Motor neuron (in vitro differentiated cells): ENCODE measurements at places on chromosomes 5 and 9. TPM values are rescaled to one million over a fixed set of nuclear protein-coding genes. Genes with fewer than 3 reads are reported as not detected.

LCN15 gene
- total RNA-seq, result not detected in 2 replicates

ITK gene
- total RNA-seq, result 1.6 and 1.9 TPM in 2 replicates

RLN2 gene
- not detected in 2 replicates for total RNA-seq

IFNB1 gene
- total RNA-seq, result 0.41 TPM in 1 of 2 replicates, not detected in the other

KYAT1 gene
- 7.1 and 7.2 TPM in 2 replicates for total RNA-seq

QRFP gene
- total RNA-seq, result 2.4 and 3.0 TPM in 2 replicates

FOXD4L5 gene
- 0.27 and 0.33 TPM in 2 replicates for total RNA-seq

NUTM2G gene
- 0.55 and 1.2 TPM in 2 replicates for total RNA-seq

CFAP77 gene
- total RNA-seq, result 0.19 and 0.38 TPM in 2 replicates

PIP5K1B gene
- 0.38 and 0.63 TPM in 2 replicates for total RNA-seq

NNT gene
- 65.6 and 92.0 TPM in 2 replicates for total RNA-seq

FBLL1 gene
- 4.1 and 4.7 TPM in 2 replicates for total RNA-seq

TMEM171 gene
- total RNA-seq, result 7.4 and 8.0 TPM in 2 replicates

TRPM3 gene
- 1.9 and 2.2 TPM in 2 replicates for total RNA-seq

CCL28 gene
- total RNA-seq, result not detected in 2 replicates

BAAT gene
- 0.15 and 0.27 TPM in 2 replicates for total RNA-seq

BARHL1 gene
- 0.56 and 0.80 TPM in 2 replicates for total RNA-seq

NOXA1 gene
- 0.31 and 0.33 TPM in 2 replicates for total RNA-seq

BTNL8 gene
- 0.38 TPM in 1 of 2 replicates, not detected in the other for total RNA-seq
